ENCODE measurements at places on chromosomes 2 and 18.

GRCh38 chr18:11868230-11868629, 17.0 kb downstream of the CHMP1B start:
- DNase-seq: no peak

- no peak for DNase-seq
These were observed 6.4 kb downstream of the MBOAT2 start for GRCh38 chr2:8997108-8997507.

DNA sequence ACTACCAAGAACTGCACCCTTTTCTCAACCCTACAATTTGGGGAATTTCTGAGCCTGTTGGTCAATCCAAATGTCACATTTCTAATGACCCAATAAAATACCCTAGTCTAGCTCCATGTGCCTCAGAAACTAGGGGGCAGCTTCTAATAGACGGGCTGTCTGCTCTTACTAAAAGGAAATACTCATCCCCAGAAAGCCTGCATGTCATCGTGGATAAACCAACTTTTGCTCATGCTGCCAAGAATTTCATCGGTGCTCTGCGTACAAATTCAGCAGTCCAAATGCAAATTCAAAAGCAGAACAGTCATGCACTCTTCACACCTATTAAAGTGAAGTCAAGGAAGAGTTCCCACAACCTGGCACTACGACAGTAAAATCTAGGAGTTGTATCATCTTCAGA, 377.3 kb downstream of the LNPK start:
- DNase-seq: no peak

GRCh38 chr2:44533508-44533907, 171.8 kb downstream of the CAMKMT start:
- no peak for DNase-seq

DNA sequence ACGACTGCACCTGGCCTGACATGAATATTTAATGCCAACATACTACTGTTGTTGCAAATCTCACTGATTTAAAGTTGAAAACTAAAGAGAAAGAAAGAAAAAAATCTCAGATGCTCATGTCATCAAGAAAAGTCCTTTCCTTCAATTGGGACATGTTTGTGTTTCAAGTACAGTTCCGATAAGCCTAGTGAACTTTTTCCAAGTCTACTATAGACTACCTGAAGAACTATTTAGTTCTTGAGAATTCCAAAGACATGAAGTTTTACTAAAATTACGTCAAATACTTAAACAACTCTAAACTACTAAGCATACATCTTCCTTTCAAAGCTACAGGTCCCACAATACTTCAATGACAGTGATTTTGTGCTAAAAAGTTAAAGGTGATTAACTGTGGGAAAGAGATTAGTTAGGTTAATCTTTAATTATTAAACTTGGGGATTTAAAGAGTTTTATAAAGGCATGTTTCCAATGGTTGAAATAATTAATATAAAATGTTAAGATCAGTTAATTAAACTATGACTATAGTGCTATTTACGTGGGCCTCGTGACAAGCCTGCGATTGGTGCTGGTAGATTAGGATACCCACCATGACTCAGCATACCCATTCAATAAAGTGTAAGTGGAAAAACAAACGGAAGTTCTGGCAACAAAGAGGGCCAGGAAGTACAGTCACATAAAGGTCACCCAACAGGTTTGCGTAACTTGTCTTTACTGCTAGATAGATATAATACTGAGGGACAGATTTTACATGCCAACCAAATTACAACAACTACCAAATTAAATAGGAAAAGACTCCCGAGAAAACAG, 55.5 kb downstream of the SEPTIN10 start:
- DNase-seq: no peak

GRCh38 chr2:229920011-229920641, 1.7 kb downstream of the TRIP12 start:
- peak; percentile 36 for DNase-seq

DNA sequence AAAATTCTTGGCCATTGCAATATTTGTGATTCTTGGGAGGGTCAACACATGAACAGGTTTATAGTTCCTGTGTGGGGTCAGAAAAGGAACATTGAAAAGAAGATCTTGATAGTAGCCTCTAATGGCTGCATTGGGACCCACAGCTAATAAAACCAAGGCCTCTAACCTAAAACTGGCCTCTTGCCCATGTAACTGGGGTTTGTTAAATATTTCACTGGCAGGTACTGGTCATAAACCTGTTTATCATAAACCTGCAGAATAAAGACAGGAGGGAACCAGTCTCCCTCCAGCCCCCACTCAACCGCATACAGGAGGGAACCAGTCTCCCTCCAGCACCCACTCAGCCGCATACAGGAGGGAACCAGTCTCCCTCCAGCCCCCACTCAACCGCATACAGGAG, 125.3 kb downstream of the PXDN start:
- no peak for DNase-seq

DNA sequence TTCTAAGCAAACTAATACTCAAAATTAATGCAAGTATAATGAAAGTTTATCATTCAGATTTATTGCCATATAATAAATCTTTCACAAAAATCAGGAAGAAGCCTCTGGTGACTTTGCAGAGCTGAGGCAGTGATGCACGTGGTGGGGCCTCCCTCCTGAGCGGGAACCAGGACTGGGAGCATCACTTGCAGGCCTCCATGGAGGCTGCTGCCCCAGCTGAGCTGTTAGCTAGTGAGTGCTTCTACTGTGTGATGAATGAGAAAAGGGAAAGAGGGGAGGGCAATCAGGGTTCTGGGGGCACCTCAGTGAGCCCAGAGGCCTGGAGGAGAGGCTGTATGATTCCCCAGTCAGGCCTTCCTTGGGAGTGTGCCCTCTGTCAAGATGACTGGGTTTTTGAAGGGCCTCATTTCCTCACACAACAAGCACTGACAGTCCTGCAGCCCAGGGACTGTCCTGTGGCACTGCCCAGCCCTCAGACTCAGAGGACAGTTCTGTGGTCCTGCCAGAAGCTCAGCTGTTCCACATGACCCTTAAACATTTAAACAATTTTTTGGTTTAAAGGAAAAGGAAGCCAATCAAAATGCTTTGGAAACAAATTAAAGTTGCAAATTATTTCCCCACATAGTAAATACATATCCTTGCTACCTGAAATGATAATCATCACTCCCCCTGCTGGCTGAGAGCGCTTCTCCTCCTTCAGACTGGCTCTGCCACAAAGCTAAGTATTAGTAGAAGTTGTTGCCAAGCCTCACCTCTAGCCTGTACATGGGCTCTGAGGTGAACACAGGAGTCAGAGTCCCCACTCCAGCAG, 90.9 kb upstream of the SMAD7 start:
- DNase-seq: no peak

DNA sequence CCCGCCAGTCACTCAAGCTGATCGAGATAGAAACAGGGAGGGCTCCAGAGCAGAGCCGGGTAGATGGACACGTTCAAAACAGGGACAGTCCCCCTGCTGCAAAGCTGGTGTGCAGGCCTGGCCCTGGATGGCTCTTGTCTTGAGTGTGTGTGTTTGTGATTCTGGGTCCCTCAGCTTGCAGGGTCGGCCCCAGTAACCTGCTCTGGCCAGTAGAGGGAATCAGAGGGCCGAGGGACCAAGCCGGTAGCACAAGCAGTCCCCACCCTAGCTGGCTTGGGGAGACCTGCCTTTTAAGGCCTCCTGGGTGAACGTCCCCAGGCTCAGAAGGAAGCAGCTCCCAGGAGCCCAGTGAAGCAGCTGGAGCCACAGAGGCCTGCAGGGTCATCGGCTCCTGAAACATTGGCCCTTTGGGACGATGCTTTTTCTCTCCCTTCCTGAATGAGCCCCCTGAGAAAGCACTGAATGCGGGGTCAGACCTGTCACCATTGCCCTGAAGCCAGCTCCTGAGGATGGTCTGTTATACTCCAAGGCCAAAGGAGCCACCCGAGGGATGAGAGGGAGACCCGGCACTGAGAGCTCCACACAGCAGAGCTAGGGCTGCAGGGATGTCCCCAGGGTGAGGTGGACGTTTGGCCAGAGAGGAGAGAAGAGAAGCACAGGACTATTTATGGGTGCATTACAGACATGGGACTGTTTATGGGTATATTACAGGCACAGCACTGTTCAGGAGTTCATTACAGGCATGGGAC, 15.4 kb upstream of the MLPH start:
- DNase-seq: no peak

GRCh38 chr2:19368760-19369159, 10.3 kb upstream of the OSR1 start:
- no peak for DNase-seq

DNA sequence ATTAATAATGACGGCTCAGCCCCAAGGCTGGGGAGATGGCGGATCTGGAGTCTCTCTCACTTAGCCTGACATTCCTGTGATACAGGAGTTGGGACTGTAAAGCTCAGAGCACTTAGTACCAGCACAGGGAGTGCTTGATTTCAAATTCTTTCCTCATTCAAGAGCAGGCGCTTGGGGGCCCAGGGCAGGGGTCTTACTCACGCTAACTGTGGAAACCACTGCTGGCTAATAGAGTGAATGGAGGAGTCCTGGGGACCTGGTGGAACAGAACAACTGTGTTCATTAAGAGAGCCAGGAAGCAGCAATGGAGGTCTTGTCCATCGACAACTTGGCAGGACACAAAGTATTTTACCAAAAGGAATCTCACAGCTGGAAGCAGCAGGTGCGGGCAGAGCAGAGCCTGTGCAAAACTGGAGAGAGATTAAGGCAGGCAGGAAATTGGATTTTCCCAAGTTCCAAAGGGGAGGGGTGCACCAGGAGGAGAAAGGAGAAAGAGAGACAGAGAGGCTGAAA, 358.9 kb downstream of the TNS1 start:
- peak; percentile 12 for DNase-seq

GRCh38 chr2:171383134-171383533, 50.7 kb downstream of the METTL8 start:
- DNase-seq: no peak

- DNase-seq: no peak
These were observed 350.2 kb downstream of the FBXO15 start for GRCh38 chr18:73797419-73797818.

GRCh38 chr2:68263632-68264031, 11.3 kb upstream of the PPP3R1 start:
- no peak for DNase-seq

DNA sequence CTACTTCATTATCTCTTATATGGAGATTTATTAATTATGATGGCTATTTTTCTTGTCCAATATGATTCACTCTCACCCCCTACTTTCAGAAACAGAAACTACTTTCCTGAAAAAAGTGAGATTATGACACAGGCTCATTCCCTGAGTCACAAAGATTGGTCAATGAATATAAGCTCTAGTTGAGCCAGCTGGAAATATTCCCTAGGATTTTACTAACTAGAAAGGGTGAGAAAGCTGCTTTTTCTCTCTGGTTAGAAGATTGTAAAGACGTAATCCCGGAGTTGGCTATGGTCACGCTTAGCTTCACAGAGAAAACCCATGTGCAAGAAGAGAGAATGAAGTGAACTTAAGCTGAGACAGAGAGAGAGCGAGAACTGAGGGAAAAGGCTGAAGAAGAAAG, 223.7 kb upstream of the SMAD7 start:
- no peak for DNase-seq

GRCh38 chr2:102940684-102941083, 178.9 kb downstream of the TMEM182 start:
- no peak for DNase-seq

DNA sequence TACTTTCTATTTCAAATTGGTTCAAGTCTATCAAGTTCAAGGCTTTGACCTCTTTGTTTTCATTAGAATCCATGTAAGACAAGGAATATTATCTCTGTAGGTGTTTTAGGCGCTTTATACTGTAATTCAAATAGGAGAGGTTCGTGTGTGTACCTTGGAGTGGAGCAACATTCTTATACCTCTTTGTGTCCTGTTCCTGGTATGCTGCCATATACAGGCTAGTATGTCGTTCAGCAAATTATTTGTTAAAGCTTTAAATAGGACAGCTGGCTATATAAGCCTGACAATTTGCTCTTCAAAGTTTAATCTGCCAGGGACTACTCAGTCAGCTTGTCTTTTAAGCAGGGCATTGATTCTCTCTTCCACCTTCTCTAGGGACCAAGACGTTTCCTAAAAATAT, 31.1 kb upstream of the SPAG16 start:
- DNase-seq: no peak

- DNase-seq: no peak
These were observed 7.0 kb downstream of the MRO start for GRCh38 chr18:50812834-50813233.

DNA sequence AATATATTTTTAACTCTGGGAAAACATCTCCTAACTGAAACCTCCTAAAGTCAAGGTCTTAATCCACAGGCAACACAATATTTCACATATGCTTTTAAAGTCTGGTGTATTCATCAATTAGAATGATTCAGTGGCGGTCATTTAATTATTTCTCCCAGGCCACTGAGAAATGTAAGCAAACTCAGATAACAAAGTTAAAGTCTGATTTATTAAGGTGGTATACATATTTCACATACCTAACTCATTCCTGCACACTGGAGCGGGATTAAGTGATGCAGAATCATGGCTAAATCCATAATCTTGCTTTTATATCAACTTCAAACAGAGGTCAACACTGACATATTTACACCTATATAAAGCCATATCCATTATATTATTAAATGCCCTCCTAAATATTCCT, 43.7 kb downstream of the FRZB start:
- DNase-seq: no peak

GRCh38 chr2:26901326-26902183, 53.6 kb downstream of the DPYSL5 start:
- DNase-seq: peak; percentile 61

All from midbrain (tissue), 1 donor.